KG1 (cell line): ENCODE measurements at places on chromosomes 16 and 17.

DNA sequence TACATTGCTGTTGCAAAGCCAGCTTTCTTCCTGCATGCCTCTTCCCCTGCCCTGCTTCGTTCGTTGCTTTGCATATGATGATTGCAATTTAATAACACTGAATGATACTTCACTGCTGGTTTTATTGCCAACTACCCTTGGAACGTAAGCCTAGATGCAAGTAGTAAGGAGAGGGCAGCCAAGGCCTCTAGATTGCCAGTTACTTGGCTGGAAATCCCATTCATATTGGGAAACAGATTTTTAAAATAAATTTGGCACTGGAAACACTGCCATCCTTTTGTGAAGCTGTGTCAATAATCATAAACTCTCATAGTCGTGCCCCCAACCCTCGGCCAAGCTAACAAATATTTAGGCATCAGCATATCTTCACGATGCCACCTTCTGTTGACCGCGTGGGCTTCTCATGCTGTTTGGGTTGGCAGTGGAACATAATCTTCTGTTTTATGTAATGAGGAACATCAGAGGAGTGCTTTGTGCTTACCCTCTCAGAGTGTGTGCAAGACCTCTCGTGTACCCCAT lies 86.5 kb downstream of the MAP2K6 start:
- no peak for DNase-seq

GRCh38 chr16:86736502-86736901 lies 158.2 kb downstream of the FOXL1 start:
- DNase-seq = no peak

DNA sequence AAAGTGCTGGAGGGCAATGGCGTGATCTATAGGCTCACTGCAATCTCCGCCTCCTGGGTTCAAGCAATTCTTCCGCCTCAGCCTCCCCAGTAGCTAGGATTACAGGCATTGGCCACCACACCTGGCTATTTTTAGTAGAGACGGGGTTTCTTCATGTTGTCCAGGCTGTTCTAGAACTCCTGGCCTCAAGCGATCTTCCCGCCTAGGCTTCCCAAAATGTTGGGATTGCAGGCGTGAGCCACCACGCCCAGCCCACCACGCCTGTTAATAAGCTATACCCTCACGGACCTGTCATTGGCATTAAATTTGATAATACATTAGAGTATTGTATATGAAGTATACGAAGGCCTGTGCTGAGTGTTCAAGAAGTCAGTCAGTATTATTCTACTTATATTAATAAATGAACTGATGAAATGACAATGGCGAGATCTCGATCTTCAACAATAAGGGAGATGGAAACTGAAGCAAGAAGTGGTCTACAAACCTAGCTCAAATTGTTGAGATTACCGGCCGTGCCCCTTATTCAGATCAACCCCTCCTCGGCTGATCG lies 818 bp upstream of the BCAS3 start:
- no peak for DNase-seq

DNA sequence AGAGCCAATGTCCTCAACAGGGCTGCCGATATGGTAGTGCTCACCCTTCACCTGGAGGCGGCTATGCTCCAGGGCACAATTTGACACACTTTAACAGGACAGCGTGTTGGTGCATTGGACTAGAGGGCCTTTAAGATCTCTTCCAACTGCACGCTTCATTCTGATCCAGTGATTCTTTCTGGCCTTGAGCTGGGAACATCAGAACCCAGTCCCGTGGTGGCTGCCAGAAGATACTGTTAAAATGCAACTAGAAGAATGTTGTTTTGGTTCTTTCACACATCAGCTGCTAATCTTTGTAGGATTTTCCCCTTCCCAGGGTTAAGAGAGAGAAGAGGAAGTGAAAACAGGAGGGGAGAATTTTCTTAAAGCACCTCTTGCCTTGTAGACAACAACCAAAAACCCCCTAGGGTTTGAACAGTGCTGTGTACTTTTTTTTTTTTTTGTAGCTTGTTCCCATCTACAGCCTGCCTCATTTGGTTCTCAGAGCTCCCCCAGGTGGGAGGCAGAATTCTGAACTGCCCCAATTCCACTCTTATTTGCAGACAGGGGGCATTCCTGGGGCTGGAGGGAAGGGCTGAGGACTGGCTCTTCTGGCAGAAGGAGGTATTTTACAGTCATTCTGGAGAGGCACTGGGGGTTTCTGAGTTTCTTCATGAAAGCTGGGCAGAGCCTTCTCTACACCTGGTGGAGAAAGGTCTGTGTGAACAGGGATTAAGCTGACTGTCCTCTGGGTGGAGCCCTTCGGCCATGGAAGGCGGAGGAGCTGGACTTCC lies 32.4 kb downstream of the SMARCE1 start:
- DNase-seq = no peak

DNA sequence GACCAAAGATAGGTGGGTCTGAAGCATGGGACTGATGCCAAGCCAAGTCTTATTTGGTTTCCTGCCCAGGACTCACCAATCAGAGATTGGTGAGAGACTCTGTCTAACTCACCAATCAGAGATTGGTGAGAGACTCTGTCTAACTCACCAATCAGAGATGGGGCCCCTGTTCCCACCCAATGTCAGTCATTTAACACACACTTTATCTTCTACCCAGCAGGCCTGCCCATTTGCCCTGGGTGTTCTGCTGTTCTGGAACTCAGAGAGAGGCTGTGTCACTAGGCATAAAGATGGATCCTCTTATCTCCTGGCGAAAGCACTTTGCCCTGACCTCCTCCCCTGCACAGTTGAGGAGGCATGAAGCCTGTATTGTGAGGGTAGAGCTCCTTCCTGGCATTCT lies 5.4 kb upstream of the RHOT1 start:
- no peak for DNase-seq

DNA sequence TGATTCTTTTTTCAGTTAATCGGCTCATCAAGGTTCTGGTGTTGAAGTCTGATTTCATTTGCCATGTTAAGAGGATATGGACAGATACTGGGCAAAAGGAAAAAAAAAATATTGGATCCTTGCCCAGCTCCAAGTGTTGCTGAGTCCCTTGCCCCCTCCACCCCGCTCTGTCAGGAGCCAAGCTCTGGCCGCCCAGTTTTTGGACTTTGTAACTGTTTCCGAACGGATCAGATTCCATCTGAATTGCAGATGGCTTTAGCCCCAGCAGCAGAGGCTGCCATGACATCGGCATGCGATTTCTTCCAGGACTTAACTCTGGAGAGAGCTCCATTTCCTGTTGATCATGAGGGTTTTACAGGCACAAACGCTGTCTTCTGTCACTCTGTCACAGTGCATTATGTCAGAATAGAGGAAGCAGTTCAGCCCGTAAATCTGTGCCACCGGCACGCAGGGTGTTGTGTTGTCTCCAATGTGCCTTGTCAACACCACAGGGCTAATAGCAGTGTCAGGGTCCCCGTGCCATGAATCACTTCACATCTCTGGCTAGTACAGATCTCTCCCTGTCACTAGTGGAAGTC lies 615.6 kb downstream of the MAF start:
- no peak for DNase-seq

DNA sequence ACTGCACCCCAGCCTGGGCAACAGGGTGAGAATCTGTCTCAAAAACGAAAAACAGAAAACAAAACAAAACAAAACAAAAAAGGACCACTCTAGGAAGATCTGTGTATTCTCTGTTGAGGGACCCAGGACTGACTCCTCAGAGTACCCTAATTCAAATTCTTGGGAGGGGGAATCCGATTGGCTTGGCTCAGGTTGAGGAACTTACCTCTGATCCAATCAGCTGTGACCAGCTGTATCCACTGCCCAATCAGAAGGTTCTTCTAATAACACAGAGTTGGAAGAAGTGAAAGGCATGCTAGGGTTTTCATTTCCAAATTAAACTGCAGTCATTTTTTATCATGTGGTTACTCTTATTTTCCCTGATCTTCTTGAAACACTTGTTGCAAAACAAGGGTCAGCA lies 105.9 kb upstream of the CACNG3 start:
- no peak for DNase-seq

DNA sequence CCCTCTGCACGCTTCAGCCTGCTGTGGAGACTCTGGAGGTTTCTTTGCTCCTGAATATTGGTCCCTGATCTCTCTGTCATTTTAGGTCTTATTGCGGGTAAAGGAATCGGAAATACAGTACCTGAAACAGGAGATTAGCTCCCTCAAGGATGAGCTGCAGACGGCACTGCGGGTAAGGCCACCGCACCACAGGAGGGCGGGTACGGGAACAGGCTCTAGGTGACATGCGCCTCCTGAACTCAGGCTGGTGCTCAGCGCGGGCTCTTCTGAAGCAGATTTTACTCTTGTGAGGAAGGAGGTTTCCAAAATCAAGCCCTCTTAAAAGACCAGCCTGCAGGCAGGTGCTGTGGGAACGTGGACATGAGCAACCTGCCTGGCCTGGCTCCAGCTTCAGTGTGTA lies 29.8 kb downstream of the PLD6 start:
- DNase-seq = no peak
